Smooth muscle cell of the umbilical artery (primary cell): ENCODE measurements at places on chromosomes 2 and 18. TPM values are rescaled to one million over a fixed set of nuclear protein-coding genes. Genes with fewer than 3 reads are reported as not detected.

ASTL gene
- 0.23 TPM in 1 of 2 replicates, not detected in the other for total RNA-seq

ALLC gene
- not detected in 2 replicates for total RNA-seq

ABCG5 gene
- not detected in 2 replicates for total RNA-seq

ACKR3 gene
- total RNA-seq = 0.18 TPM in 1 of 2 replicates, not detected in the other

CCDC141 gene
- not detected in 2 replicates for total RNA-seq

CGREF1 gene
- 10.4 and 13.2 TPM in 2 replicates for total RNA-seq

FOXD4L1 gene
- total RNA-seq = 0.05 and 0.30 TPM in 2 replicates

RTP5 gene
- not detected in 2 replicates for total RNA-seq

CTAGE1 gene
- 0.05 TPM in 1 of 2 replicates, not detected in the other for total RNA-seq

GRHL1 gene
- total RNA-seq = 0.09 and 0.59 TPM in 2 replicates

SPP2 gene
- total RNA-seq = not detected in 2 replicates

RAPGEF4 gene
- 0.28 and 2.7 TPM in 2 replicates for total RNA-seq

IL18RAP gene
- total RNA-seq = not detected in 2 replicates

IL1B gene
- total RNA-seq = 159 and 281 TPM in 2 replicates

PLCD4 gene
- total RNA-seq = 0.59 and 0.78 TPM in 2 replicates

GAL3ST2 gene
- under 0.01 and 0.74 TPM in 2 replicates for total RNA-seq

EHD3 gene
- total RNA-seq = 21.7 and 44.4 TPM in 2 replicates

FSHR gene
- not detected in 2 replicates for total RNA-seq

RTTN gene
- total RNA-seq = 15.7 and 38.8 TPM in 2 replicates

CNTNAP5 gene
- total RNA-seq = not detected in 2 replicates

CNPPD1 gene
- total RNA-seq = 20.5 and 22.7 TPM in 2 replicates

PROC gene
- not detected in 2 replicates for total RNA-seq

MFSD2B gene
- 0.05 TPM in 1 of 2 replicates, not detected in the other for total RNA-seq

FAHD2B gene
- total RNA-seq = 6.0 and 9.8 TPM in 2 replicates

ABHD1 gene
- not detected in 2 replicates for total RNA-seq

ARHGEF33 gene
- 0.14 and 1.2 TPM in 2 replicates for total RNA-seq

TMEM247 gene
- total RNA-seq = not detected in 2 replicates

VSNL1 gene
- total RNA-seq = 0.09 TPM in 1 of 2 replicates, not detected in the other

GEN1 gene
- total RNA-seq = 9.2 and 14.5 TPM in 2 replicates

PLGLB1 gene
- total RNA-seq = 0.83 and 1.5 TPM in 2 replicates

TEKT4 gene
- total RNA-seq = not detected in 2 replicates

TWIST2 gene
- total RNA-seq = 16.0 and 32.2 TPM in 2 replicates

TDRD15 gene
- not detected in 2 replicates for total RNA-seq

NEB gene
- total RNA-seq = 1.2 and 1.5 TPM in 2 replicates

CD8A gene
- not detected in 2 replicates for total RNA-seq

PSMA8 gene
- total RNA-seq = not detected in 2 replicates

RAB27B gene
- 40.1 and 47.8 TPM in 2 replicates for total RNA-seq

OR6B3 gene
- total RNA-seq = not detected in 2 replicates

PPM1B gene
- total RNA-seq = 22.3 and 25.7 TPM in 2 replicates

SERPINB12 gene
- total RNA-seq = not detected in 2 replicates

NRBP1 gene
- total RNA-seq = 104 and 112 TPM in 2 replicates

STAT4 gene
- 1.5 and 2.8 TPM in 2 replicates for total RNA-seq

SLC9A4 gene
- total RNA-seq = not detected in 2 replicates

VAMP5 gene
- total RNA-seq = 6.2 and 16.6 TPM in 2 replicates

NCL gene
- 124 and 330 TPM in 2 replicates for total RNA-seq
